ENCODE measurements at places on chromosomes 1 and 21.

DNA sequence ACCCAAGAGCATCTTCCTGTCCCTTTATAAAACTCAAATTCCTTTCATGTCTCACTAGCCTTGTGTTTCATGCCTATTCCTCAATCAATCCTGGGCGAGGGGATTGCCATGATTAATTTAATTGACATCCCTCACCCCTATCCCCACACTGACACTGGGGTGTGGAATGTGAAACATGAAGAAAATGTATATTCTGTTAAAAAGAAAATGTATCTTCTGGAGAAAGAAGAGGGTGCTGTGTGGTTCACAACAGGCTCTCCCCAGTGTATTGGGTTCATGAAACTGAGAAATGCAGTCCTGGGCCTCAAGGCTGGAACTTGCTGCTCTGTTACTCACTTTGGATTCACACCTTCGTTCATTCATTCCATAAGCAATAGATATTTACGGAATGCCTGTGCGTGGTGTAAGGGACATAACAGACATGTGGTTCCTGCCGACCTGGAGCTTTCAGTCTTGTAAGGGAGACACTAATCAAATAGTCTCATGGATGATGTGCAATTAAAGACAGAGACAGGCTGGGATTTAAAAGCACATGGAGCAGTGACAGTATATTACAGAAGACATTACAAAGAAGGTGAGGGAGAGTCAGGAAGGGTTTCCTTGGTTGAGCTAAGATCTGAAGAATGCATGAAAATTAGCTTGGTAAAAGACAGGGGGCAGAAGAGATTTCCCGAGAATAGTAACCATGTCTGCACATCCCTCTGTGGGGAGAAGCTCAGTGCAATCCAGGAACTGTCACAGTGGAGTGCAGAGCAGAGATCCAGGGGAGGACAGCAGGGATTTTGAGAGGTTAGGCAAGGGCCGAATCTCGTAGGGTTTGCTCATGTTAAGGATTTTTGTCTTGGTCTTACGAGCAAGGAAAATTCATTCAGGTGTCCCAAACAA lies 32.1 kb downstream of the SERTAD4 start:
- DNase-seq: no peak

GRCh38 chr21:38468989-38469388 lies 29.3 kb downstream of the ERG start:
- no peak for DNase-seq

DNA sequence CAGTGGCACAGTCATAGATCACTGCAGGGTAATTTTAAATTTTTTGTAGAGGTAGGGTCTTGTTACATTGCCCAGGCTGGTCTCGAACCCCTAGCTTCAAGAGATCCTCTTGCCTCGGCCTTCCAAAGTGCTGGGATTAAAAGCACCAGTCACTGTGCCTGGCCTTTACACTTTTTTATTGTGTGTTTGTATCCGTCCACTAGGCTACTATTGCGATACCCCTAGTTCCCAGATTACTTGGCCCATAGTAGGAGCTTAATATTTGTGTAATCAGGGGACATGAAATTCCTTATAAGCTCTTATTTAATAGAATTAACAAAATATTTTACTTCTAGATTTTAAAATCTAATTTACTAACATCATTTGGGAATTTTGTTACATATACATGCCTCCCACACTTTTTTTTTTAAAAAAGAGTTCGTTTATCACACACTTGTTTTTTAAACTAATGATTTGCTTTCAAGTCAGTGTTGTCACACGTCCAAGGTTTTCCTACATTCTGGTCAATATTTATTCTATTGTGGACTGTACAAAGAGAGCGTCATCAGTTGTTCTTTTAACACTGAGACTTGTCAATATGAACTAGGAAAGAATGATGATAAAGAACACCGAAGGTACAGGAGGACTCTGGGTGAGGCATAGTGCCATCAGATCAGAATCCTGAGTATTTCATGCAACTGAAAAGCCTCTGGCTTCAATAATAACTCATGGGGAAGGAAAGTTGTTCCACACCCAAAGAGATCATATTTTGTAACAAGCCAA lies 63.7 kb downstream of the LEPR start:
- no peak for DNase-seq

- no peak for DNase-seq
Observed at GRCh38 chr1:243391355-243391754, 135.5 kb downstream of the SDCCAG8 start.

DNA sequence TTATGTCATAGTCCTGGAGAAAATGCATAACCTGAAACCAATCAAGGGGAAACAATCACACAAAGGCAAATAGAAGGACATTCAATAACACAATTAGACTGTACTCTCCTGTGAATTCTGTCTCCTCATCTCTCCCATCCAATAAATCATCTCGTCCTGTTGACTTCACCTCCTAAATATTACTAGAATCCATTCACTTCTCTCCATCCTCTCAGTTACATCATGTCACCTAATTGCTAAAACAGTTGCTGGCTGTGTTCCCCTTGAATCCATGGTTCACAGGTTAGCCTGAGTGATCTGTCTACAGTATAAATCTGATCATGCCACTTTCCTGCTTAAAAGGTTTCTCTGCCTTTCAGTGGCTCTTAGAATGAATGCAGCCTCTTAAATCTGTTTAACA lies 220.2 kb downstream of the TGFB2 start:
- DNase-seq: no peak

DNA sequence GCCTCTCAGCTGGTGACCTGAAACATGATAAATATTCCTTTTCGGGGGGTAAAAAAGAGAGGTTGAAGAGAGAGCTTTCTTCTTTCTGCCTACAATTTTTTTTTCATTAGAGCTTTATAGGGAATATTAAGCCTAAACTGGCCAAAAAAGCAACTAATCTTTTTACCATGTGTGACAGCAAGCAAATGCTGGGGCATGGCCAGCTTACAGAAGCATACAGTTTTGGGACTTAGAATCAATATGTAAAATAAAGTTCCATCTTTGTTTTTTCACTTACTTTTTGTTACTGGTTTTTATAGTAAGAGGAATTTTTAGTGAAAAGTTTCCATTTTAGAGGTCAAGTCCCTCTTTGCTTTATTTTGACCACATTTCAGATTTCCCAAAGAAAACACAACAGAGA lies 301.2 kb upstream of the DEPDC1 start:
- DNase-seq: no peak

DNA sequence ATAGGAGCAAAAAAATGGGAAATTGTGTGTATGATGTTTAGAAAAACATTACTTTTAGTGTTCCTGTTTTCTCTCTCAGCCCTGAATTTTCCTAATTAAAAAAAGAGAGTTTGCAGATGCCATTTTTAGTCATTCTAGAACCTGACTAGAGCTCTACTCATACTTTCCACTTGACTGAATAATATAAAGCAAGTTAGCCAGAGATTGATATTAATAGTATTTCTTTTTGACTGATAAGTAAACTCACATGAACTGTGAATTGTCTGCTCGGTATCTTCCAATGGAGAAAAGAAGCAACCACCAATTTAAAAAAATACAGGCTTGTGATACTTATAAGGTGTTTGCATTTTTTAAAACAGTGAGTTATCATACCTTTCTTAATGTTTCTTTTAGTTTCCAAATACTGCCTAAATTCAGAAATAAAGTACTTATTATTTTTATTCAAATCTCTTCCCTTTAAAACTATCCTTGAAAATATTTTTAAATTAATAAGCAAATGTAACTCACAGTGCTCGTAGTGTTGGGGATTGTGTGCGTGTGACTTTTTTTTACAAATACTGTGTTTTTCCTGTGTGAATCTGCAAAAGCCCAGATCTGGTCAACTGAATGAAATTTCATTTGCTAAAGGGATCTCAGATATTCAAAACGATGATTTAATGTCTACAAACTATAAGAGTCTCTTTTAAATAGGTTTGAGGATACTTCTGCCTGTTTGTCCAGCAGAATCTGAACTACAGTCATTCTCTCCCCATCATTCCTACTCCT lies 9.8 kb downstream of the RAP1A start:
- no peak for DNase-seq

DNA sequence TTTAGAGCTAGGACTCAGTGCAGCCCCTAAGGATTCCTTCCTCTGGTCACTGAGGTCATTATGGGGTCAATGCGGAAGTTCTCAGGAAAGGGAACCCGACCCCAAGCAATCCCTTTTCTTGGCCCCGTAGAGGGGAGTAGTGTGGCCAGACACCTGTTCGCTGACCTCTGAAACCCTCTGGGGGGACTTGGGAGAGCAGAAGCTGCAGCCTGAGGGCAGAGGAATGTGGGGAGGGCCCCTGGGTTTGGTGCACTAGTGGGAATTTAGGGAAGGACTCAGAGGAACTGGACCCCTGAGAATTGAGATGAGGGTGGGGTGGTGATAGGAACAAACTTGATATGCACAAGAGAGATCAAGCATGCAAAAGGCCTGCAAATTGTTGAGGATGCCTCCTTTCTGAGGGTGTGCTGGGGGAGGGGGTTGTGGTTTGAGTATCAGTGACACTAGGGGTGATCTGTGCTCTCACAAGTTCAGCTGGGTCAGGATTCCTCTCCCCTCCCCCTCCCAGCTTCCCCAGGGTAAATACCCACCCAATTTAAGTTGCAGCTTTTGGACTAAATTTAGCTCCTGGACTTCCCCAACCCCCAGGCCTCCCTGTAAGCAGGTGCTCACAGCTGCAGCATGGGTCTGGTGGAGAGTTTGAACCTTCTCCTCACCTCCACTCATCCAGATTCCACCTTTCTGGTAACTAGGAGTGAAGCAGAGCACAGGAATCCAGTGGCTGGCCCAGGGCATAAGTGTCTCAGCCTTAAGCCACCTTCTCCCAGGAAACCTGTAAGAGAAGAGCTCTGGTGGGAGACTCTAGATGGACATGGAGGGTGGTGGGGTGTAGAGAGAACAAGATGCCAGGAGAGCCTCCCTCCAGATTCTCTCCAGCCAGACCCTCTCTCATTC lies 13.5 kb downstream of the ADAMTSL4 start:
- no peak for DNase-seq

GRCh38 chr1:200038981-200039848 lies 11.7 kb downstream of the NR5A2 start:
- peak; percentile 7 for DNase-seq
